ENCODE measurements at places on chromosomes 11 and 22.

DNA sequence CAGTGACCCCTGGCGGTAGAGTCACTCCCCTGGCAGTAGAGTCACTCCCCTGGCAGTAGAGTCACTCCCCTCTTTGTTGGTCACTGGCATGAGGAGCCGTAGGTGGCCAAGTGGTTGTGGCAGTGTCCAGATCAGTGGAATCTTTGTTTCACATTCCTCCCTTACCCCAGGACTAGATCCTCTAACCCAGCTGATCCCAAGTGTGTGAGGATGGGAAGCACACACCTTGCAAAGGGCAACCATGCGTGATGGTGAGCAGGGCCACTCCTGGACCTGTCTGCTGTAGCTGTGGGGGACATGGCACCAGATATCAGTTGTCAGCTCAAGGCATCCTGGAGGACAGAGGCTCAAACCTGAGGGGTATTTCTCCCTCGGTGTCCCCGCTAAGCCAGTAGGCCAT is 37.8 kb downstream of the OSBP2 start:
- no peak for DNase-seq

DNA sequence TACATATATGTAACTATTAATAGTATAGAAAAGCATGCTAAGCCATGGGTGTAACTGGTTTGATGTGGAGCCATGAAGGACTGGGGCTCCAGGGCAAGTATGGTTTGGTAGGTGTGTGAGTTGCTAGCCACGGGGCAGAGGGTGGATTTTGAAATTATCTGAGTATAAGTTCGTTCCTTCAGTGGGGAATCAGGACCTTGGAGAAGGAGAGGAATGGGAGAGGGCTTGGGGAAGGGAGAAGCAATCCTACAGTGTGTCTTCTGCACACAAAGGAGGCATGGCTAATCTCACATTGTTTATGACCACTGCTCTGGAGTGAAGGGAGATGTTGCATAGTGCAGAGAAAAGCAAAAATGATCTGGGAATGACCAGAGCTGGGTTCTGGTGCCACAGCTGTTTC is 127.8 kb upstream of the CADM1 start:
- no peak for DNase-seq

DNA sequence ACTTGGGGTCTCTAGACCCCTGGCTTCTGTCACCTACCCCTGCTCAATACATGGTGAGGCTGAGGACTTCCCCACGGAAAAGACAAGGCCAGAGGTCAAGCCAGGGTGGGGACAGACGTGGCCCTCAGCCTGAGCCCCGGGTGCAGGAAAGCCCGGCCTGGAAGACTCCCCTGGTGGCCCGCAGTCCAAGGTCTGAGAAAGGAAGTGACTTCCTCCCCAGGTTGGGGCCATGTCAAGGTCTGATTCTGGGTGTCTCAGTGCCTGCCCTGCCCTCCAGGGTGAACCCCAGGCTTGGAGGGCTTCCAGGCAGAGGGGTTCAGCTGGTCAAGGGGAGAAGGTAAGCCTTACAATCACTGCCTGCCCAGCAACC is 3.9 kb downstream of the CTSD start:
- no peak for DNase-seq

GRCh38 chr11:64060861-64061444 is 25.2 kb downstream of the FLRT1 start:
- peak; percentile 40 for DNase-seq

- DNase-seq = no peak
Observed at GRCh38 chr22:33515795-33516194, 404.5 kb downstream of the LARGE1 start.

GRCh38 chr22:43388420-43388851 is 23.4 kb upstream of the MPPED1 start:
- peak; percentile 57 for DNase-seq

- DNase-seq = no peak
Observed at GRCh38 chr11:15073361-15074205, at the start of gene CALCB. TSS of gene CALCB (plus strand) at chr11:15073593. CDS start at chr11:15074719, 1,126 bp downstream.

DNA sequence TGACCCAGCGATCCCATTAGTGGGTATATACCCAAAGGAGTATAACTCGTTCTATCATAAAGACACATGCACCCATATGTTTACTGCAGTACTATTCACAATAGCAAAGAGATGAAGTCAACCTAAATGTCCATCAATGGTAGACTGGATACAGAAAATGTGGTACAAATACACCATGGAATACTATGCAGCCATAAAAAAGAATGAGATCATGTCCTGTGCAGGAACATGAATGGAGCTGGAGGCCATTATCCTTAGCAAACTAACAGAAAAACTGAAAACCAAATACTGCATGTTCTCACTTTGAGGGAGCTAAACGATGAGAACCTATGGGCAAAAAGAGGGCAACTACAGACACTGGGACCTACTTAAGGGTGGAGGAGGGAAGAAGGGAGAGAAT is 146.8 kb downstream of the SBF2 start:
- DNase-seq = no peak

- no peak for DNase-seq
Observed at GRCh38 chr22:29443861-29444792, 5.7 kb downstream of the RFPL1 start.

DNA sequence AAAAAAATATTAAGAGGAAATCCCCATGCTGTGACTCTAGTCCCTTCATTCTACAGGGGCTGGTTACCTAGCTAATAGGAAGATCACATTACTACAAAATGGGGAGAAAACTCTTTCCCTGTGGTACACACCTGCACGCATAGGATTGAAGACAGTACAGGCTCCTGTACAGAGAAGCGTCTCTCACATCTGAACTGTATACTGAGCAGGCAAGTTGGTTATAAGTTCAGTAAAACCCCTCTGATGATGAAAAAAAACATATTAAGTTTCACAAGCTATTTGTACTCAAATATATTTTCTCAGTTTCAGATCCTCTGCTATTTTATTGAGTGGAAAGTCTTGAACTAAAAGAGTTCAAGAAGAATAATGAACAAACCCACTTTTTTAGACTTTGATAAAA is 156.9 kb upstream of the HSD17B12 start:
- DNase-seq = no peak

DNA sequence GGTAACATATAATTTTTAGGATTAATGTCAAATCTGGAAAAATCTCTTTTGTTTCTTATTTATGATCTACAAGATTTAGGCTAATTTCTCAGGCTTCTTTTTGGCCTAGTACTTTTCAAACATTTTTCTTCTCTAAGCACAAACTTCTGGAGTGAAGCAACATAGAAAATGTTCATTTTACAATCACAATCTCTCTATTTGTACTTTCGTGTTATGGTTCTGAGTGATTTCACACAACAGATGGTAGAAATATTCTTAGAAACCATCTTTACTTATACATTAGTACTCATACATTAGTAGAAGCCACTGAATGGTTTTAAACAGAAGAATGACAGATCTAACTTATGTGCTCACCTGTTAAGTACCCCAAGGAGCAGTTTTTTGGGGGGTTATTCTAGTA is 106.3 kb upstream of the ANO3 start:
- no peak for DNase-seq

DNA sequence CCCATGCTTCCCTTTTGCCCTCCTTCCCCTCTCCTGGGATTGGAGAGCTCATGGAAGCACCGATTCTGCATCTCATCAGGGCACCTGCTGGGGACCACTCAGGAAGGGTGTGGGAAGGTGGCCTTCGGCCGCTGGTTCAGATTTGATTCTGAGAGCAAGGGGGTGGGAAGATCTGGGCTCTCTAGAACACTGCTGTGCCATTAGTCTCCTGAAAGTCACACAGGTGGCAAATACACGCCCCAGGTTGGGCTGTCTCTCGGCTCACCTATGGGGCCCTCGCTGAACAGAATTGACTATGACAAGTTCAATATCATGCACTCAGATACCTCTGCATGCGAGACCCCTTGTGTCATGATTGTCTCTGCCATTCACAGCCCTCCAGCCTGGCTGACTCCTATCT is 12.8 kb upstream of the APOBEC3A start:
- DNase-seq = no peak

DNA sequence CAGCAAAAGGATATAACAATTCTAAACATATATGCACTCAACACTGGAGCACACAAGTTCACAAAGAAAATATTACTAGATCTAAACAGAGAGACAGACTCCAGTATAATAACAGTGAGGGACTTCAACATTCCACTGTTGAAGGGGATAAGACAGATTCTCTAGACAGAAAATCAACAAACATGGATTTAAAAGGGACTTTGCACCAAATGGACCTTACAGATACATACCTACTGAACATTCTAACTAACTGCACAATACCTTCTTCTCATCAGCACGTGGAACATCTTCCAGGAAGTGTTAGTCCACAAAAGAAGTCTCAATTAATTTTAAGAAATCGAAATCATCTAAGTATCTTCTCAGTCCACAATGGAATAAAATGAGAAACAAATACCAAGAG is 26.6 kb downstream of the RSF1 start:
- DNase-seq = no peak

GRCh38 chr11:5065027-5065426 is 4.3 kb upstream of the OR52E1 start:
- no peak for DNase-seq

DNA sequence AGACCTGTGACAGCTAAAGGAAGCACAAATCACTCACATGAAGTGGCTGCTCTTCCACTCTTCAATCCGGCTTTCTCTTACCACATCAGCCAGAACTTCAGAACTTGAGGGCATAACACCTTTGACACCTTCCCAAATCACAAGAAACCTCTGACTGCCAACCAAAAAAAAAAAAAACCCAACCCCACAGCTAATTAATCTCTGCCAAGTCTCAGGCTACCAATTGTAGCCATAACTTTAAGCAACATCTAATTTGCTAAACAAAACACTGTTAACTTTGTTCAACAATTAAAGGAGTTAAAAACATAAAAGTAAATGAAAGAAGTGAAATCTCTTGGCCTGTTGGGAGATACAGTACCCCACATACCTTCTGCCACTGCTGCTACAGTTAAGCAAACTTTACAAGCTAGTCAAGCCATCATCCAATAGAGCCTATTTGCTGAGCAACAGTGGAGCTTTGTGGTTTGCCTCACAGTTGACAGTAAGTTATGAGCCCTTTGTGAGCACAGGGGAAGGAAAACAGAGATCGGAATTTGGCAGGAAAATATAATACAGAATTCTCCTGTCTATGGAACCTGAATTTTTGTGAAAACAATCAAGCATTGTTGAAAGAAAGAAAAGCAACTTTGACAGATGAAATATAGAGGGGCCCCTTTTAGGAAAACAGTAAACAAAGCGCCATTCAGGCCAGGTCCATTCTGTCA is at the start of gene SOX6:
TSS of gene SOX6 (minus strand) at position 490 of the 704 bp plus-strand sequence. CDS start 15,298 bp downstream, outside the sequence.
- no peak for DNase-seq

DNA sequence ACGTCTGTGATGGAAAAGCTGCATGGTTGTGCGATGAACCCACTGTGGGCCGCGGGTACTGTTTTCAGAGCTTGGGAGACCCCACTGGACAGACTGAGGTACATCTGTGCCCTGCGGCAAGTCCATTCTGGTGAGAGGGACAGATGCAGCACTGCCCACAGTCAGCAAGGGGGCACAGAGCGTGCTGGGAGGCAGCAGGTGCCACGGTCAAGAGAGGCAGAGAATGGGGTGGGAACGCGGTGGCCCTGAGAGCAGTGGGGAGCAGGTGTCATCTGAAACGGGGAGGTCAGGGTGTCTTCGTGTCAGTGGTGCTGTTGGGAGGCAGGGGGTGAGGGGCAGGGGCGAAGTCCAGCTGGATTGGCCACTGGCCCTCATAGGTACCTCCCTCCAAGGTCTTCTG is 32.0 kb downstream of the TBC1D22A start:
- no peak for DNase-seq

DNA sequence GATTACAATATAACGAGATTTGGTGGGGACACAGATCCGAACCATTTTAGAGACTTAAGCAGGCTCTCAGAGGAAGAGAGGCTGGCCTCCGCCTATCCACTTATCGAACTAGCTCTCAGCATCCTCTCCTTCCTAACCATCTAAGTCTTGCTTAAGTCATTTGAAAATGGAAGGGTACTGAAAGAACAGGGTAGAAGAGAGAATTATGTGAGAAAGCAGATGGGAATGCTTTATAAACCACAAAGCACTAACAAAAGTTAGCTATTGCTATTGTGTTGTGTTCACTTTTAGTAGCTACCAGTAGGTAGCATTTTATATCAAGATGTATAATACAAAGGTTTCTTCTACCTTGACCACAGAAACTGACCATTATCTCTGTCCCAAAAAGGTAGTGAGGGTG is 153.4 kb upstream of the CADM1 start:
- DNase-seq = no peak

DNA sequence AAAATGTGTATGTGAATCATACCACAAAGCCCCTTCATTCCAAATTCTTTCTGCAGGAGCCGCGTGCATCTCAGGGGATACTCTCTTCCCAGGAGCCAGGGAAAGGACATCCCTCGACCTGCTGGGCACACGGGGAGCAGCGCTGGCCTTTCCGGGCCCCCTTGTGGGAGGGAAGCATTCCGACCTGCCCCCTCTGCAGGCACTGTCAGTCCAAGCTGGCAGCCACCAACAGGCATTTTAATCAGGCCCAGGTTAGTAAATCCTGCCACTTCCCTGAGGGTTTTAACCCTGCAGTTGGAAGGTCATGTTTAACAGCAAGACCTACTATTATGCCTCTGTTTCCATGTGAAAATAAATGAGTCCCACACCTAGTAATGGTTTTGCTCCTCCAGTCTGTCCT is 391.5 kb downstream of the SHANK2 start:
- DNase-seq = no peak

GRCh38 chr22:25754527-25755202 is 12.7 kb downstream of the MYO18B start:
- DNase-seq = no peak

- DNase-seq = no peak
Observed at GRCh38 chr11:94988748-94989147, 15.2 kb downstream of the KDM4D start.

DNA sequence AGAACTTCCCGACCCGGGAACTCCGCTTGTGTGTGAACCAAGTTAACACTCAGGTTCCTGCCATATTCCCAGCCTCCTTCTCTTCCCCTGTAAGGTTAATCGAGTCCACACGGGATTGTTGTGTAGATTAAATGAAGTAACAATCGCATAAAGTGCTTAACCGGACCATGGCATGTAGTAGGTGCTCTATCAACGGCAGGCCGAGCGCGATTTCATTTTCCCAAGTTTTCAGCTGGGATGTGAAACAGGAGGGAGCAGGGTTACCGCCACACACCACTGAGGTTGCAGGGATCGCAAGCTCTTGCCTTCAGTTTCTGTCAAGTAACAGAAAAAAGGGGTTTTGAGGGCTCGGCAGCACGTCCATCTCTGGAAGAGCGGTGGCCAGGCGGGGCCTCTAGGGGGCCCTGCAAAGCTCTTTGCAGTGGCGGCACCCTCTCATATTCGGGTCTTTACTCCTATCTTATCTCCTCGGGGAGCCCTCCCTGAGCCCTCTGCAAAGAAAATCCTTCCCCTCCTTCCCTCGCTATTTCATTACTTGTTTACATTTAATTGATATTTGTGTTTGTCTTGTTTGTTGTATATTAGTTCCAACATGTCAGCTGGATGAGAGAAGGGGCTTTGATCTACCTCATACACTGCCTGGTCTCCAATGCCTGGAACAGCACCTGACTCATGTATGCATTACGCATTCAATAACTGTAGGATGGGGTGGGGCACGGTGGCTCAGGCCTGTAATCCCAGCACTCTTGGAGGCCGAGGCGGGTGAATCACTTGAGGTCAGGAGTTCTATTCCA is 816 bp upstream of the PLEKHA7 start:
- no peak for DNase-seq

GRCh38 chr11:133787379-133788141 is 57.8 kb downstream of the SPATA19 start:
- no peak for DNase-seq

- DNase-seq = no peak
Observed at GRCh38 chr11:94111660-94112059, 17.0 kb upstream of the PANX1 start.

GRCh38 chr11:94036096-94036495 is 14.9 kb downstream of the HEPHL1 start:
- no peak for DNase-seq

GRCh38 chr11:20656901-20657300 is 12.5 kb upstream of the NELL1 start:
- no peak for DNase-seq

Data from stimulated activated CD4-positive, alpha-beta T cell treated with anti-CD3 and anti-CD28 coated beads, Interleukin-1b, Interleukin-23, amount 100 ng/mL, for 24 hours (primary cell).